ENCODE measurements at places on chromosomes 4 and X.

DNA sequence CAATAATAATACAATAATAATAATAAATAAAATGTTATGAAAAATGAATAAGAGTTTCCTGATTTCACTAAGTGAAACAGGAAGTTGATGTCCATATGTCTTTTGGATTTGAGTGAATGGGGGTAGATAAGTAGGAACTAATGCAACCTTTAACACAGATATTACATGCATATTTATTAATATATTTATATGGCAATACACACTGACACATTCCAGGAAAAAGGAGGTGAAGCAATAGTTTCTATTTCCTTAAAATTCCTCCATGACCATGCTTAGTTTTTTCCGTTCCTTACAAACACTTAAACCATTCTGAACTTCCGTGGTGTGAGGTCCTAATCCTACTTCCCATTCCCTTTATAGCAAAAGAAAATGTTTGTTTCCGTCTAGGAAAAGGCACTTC lies 48.3 kb downstream of the ATXN3L start:
- no peak for DNase-seq

- no peak for DNase-seq
Measured at GRCh38 chr4:6379767-6380745, 92.4 kb downstream of the PPP2R2C start.

GRCh38 chrX:47595716-47596251 lies 13.5 kb downstream of the TIMP1 start:
- DNase-seq = no peak

DNA sequence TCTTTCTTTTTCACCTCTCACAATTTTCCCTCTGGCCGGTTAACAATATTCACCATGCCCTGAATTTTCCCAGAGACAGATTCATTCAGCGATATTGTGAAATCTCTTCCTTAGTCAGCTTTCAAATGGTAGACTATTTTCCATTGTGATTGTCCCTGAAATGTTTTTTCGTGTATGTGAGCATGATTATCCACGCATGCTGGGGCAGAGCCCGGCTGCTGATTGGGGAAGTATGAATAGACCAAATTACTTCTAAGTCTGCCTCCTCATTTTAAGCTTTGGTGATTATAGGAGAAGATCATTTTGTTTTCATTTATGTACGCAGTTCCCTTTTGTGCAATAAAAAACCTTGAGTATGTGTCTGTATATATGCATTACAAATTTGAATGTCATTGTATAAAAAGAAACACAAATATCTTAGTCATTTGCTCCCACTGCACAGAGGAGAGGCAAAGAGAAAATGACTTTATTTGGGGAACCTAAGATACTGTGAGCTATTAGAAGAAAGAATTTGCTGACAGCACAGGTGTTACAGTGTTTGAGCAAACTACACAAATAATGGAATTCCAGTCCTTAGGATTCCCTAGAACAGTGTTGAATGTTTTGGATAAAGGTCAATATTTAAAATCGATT lies 11.3 kb downstream of the DTHD1 start:
- DNase-seq = no peak

DNA sequence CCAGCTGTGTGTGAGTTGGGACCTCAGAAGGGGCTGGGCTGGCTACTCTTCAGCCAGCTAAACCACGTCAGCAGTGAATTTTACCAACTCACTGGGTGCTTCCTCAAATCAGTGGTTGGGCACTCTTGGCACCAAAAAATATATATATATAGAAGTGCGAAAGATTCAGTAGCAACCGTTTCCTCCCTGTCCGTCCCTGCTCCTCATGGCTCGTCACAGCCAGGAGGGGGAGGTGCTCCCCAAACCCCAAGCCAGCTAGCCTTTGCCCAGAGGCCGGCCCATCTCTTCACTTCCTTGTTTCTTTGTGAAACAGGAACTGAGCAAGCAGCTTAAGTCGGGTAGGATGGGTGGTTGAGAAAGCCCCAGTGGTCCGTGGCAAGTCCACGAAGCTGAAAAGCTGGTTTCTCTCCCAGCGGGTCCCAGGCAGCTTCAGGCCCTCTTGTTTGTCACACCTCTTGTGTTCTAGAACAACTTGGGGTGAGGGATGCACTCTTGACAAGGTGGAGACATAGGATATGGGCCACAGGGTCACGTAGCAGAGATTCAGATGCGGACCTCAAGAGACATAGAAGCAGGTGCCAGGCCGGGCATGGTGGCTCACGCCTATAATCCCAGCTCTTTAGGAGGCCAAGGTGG lies 6.8 kb upstream of the SASH3 start:
- DNase-seq = no peak

DNA sequence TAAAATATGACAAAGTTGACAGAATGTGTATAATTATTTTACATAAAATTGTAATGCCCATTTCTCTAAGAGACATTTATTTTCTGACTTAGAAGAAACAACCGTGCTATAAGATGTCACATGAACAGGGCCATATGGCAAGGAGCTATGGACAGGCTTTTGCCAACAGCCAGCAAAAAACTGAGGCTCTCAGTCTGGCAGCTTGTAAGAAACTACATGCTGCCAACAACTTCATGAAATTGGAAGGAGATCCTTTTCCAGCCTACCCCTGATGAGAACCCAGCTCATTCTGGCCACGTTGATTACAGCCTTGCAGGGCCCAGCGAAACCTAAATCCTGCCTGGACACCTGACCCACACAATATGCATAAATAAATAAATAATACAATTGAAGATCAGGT lies 250.3 kb upstream of the ARSJ start:
- no peak for DNase-seq

- DNase-seq = no peak
Measured at GRCh38 chr4:27463816-27464215, 603.2 kb downstream of the STIM2 start.

GRCh38 chrX:9758021-9758638 lies 7.5 kb downstream of the GPR143 start:
- no peak for DNase-seq

GRCh38 chrX:49176421-49177326 lies 5.0 kb downstream of the PLP2 start:
- no peak for DNase-seq

DNA sequence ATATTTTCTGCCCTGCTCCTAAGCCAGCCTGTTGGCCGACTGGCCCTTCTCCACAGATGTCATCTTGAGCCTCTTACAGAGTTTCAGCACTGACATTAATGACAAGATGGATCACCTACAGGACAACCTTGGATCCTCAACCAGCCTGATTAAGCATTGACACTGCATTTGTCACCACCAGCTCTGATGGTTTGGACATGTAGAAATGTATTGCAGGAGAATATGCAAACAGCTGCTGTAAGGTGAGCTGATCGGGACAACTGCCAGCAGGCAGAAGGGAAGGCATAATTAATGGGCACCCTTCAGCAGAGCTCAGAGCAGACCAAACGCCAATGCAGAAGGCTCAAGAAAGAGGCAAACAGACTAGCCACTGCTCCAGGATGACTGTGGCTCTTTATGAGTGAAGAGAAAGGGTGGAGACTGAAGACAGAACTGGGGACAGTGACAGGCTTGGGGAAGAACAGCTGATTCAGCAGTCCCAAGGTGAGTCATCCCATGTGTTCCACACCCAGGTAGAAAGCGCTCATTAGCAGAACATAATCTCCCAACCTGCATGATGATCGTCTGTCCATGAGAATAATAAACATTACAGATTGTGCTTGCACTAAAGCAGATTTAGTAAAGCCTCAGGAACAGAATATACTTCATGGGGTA lies 6.7 kb downstream of the CORIN start:
- no peak for DNase-seq

GRCh38 chrX:68190799-68191198 lies 242.5 kb downstream of the OPHN1 start:
- DNase-seq = no peak

DNA sequence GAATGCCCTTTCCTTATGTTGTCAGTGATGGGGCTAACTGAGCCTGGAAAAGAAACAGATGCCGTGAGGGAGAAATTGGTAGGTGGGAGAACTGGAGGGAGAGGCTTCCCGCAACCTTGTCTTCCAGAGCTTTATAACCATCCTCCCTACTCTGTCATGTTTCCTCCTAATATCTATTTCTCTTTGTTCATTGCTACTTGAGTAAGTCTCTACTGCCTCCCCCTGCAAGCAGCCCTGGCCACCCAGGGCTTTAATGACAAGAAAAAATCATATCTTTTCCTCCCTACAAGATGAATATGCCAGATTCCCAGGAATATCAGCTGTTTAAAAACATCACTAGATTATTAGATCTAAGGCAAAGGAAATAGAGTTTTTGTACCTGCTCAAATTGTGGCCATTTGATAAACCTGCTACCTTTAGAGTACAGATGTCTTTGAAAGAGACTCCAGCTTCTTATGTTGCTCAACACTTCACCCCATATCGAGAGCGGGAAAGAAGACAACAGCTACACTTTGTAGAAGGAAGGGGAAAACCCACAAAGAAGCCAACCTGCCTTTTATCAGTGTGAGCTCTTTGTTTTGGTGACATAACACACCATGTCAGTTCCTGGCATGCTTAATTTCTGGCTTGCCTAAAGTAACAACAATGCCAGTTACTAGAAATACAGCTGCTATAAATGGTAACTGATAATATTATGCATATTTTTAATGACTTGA lies 186.6 kb upstream of the LEF1 start:
- DNase-seq = no peak

DNA sequence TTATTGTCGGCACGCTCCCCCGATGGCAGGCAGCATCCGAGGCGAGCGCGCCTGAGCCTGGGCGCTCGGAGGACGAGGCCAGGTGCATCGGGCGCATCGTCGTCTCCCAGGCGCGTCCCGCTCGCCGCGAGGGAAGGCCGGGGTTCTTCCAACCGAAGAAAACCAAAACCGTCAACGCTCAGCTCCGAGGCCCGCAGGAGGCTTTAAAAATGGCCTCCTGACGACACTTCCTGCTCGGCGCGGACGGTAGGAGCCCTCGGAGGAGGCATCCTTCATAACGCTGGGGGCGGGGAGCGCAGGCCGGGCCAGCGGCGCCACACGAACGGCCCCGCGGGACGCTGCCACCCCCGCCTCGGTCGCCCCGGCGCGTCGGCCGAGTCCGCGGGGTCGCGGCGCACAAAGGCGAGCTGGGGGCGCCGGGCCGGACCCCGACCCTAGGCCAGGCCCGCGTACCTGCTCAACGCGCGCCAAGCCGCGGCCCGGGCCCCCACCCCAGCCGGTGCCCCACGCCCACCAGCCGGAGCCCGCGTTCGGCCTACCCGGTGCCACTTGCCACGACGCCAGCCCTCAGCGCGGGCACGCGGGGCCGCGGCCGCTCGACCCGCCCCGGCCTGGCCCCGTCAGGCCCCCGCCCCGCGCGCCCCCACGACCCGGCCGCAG lies 501 bp downstream of the ZNF518B start:
- DNase-seq = peak; percentile 63

GRCh38 chr4:69831646-69832325 lies 28.2 kb downstream of the SULT1E1 start:
- DNase-seq = no peak

GRCh38 chr4:15936495-15936894 lies 2.0 kb downstream of the FGFBP1 start:
- no peak for DNase-seq

GRCh38 chrX:115425359-115425758 lies 135.6 kb upstream of the PLS3 start:
- DNase-seq = no peak

DNA sequence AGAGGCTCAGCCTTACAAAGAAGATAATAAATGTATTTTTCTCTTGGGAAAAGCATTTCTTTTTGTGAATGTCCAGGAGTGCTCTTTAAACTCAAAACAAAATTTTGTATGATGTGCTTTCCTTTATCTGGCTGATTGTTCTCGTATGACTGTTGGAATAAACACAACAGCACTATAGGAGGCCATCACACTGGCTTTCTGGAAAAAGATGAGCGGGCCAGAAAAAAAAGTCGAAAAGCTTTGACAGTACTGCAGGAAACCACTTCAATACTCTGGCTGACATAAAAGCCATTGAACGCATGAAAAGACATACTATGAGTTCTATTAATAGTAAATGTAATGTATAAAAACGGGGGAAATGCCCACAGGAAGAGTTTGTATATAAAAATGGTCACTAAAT lies 64.7 kb upstream of the CTSO start:
- no peak for DNase-seq

DNA sequence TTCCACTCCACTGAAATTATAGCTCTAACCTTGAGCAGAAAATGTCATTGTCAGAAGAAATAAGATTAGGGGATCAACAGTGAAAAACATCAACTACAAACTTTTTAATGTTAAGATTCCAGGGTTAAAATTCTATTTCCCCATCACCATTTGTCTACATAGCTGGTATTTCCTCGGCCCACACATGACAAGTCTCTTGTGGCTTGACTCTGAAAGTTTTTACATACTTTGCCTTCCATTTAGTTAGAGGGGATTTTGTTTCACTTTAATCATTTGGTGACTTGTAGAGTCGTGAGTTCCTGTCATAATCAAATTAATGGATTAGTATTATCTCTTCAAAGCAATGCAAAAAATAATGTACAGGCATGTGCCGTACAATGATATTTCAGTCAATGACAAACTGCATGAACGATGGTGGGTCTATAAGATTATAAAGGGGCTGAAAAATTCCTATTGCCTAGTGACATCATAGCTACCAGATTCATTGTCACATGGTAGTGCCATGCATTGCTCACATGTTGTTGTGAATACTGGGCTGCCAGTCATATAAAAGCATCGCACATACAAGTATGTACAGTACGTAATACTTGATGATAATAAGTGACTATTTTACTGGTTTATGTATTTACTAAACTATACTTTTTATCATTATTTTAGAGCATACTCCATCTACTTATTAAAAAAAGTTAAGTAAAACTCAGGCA lies 72.0 kb downstream of the ING2 start:
- DNase-seq = no peak

DNA sequence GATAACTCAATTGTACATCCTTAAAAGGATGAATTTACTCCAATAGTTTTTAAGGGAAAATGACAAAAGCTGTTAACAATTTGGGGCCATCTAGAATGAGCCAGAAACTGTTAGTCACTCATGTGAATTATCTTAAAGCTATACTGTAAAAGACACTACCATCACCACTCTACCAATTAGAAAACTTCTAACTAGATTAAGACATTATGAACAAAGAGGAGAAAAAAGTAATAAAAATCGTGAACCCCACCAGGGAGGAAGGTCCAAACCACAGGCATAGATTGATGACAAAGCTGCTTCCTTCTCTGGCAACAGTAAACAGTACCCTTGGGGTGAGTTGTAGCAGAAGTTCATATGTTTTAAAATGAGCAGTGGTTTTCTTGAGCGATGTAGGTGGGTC lies 106.1 kb downstream of the PDGFC start:
- DNase-seq = no peak

- peak; percentile 32 for DNase-seq
Measured at GRCh38 chr4:168524006-168524405, 27.2 kb downstream of the PALLD start.

- no peak for DNase-seq
Measured at GRCh38 chrX:100645106-100645505, 1.1 kb downstream of the SRPX2 start.
